ENCODE measurements at places on chromosomes 6 and 20.

DNA sequence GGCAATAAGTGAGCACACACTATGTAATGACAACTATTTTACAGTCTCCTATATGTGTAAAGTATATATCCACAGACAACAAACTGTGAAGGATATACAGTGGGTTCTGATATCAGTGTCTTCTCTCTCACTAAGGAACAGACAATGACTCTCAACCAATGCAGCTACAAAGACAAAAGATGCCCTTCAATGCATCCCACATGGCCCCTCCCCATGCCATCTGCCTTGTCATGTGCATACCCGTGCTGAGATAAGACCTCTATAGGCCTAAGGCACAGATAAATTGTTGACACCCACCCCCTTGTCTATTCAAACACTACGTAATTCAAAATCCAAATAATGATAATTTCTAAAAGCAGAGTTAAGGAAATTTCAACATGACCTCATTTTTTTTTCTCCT is 1123.5 kb upstream of the MAP3K7 start:
- no peak for DNase-seq

- DNase-seq = no peak
Observed at GRCh38 chr6:51753635-51754034, 333.8 kb downstream of the PKHD1 start.

- DNase-seq = peak; percentile 30
Observed at GRCh38 chr6:170584954-170585498, 589 bp upstream of the PDCD2 start.

- DNase-seq = no peak
Observed at GRCh38 chr6:27591699-27592480, 119.0 kb upstream of the ZNF184 start.

GRCh38 chr6:159110013-159110412 is 59.2 kb upstream of the FNDC1 start:
- DNase-seq = no peak

GRCh38 chr20:10798811-10799210 is 125.0 kb upstream of the JAG1 start:
- DNase-seq = no peak

DNA sequence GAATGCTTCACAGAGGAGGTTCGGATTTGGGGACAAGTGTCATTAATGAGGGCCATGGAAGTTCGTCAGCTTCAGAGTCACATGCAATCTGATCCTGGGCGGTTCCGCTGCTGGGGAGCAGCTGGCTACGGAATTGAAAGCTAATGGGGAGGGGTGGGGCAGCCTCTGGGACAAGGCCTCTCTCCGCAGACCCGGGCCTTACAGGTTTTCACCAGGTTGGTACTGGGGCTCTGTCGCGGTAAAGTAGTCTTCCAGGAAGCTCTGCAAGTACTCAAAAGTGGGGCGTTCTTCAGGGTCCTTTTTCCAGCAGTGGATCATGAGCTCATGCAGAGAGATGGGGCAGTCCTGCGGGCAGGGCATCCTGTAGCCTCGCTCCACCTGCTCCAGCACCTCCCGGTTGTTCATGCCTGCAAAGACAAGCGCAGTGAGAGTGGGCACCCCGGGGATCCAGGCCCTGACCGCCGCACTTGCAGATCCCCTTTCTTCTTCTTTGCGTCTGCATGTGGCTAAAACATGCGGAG is 55.9 kb upstream of the TRAF3IP2 start:
- no peak for DNase-seq

DNA sequence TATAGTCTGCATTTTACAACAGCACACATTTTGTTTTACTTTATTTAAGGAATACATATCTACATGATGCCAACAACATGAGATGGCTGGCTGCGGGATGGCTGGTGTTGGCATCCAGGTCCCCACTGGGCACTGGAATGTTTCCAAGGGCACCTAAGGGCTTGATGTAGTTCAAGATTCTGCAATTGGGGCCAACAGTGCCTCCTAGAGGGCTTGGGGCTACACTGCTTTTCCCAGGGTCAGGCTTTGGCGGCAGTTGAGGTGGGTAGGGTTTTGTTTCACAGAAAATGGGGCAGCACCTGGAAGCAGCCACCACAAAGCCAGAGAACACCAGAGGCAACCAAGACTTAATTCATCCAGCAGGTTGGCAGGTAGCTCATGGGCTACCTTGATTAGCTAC is 202.2 kb upstream of the PRND start:
- no peak for DNase-seq

GRCh38 chr6:157144859-157145568 is 178.3 kb downstream of the TMEM242 start:
- no peak for DNase-seq

GRCh38 chr20:26308961-26309360 is 612.3 kb upstream of the ZNF337 start:
- no peak for DNase-seq

- no peak for DNase-seq
Observed at GRCh38 chr20:34473262-34473883, 42.8 kb upstream of the DYNLRB1 start.
